ENCODE measurements at places on chromosomes 4 and X. TPM values are rescaled to one million over a fixed set of nuclear protein-coding genes. Genes with fewer than 3 reads are reported as not detected.

The DCAF12L2 gene
- total RNA-seq: 7.7 TPM

The DRD5 gene
- 2.0 TPM for total RNA-seq

The VCX gene
- not detected for total RNA-seq

The CPZ gene
- total RNA-seq: 2.9 TPM

The ABCG2 gene
- total RNA-seq: 21.6 TPM

The ZMAT1 gene
- total RNA-seq: 6.5 TPM

The CCNQ gene
- 21.2 TPM for total RNA-seq

The BEX4 gene
- total RNA-seq: 110 TPM

The FAT4 gene
- total RNA-seq: 110 TPM

The DUSP21 gene
- total RNA-seq: not detected

The CXorf49B gene
- not detected for total RNA-seq

The PRAF2 gene
- total RNA-seq: 6.1 TPM

The MRPS18C gene
- total RNA-seq: 35.9 TPM

The DACH2 gene
- total RNA-seq: 5.7 TPM

The CSN1S1 gene
- total RNA-seq: 0.41 TPM

The USP38 gene
- total RNA-seq: 20.0 TPM

The ATP2B3 gene
- 7.3 TPM for total RNA-seq

The SLC26A1 gene
- total RNA-seq: 2.0 TPM

The RRH gene
- 0.41 TPM for total RNA-seq

The XPNPEP2 gene
- total RNA-seq: under 0.01 TPM

The FAM47E gene
- total RNA-seq: 4.1 TPM

The RHOH gene
- total RNA-seq: 0.41 TPM

The SCML2 gene
- total RNA-seq: 13.9 TPM

The CTAG1B gene
- total RNA-seq: not detected

The GLUD2 gene
- total RNA-seq: 1.2 TPM

The MMAA gene
- 7.7 TPM for total RNA-seq

The P2RY8 gene
- total RNA-seq: under 0.01 TPM

The CXXC4 gene
- 68.1 TPM for total RNA-seq

The TEX13C gene
- total RNA-seq: not detected

The CT83 gene
- not detected for total RNA-seq

The EGF gene
- under 0.01 TPM for total RNA-seq

The ERAS gene
- not detected for total RNA-seq

The SSX4 gene
- not detected for total RNA-seq

The PLAC8 gene
- total RNA-seq: 0.41 TPM

The NR0B1 gene
- total RNA-seq: 0.41 TPM

The GAGE12F gene
- total RNA-seq: not detected

The UCHL1 gene
- total RNA-seq: 1,154 TPM

The TRAPPC11 gene
- 84.4 TPM for total RNA-seq

The CXCL10 gene
- not detected for total RNA-seq

The GATA1 gene
- under 0.01 TPM for total RNA-seq

The CENPVL1 gene
- total RNA-seq: 3.3 TPM

The XK gene
- 3.7 TPM for total RNA-seq

The PARM1 gene
- 7.3 TPM for total RNA-seq

The SLC10A6 gene
- total RNA-seq: not detected

The ADGRG2 gene
- 2.4 TPM for total RNA-seq

The AMTN gene
- not detected for total RNA-seq

The RBM47 gene
- 0.82 TPM for total RNA-seq

All from frontal cortex (tissue), 4 donors.